ENCODE measurements at places on chromosomes 12 and 14.

DNA sequence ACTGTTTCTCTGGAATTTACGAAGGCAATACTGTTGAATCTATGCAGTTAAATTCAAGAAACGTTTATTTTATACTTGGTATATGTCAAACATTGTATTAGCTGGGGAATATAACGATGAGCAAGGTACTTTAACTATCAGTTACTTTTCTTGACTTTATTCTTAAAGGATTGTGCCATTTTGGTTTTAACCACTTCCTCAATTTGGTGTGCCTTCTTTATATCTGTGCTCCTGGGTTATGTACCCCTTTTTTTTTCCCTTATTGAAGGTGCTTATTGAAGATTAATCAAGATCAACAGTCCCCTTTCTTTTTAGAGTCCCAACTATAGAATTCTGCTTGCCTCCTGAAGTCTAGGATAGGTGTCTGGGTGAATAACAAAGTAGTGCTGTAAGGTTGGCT, 5.8 kb downstream of the RAB21 start:
- no peak for DNase-seq
- no peaks in the 10 kb centered on the region for H3K27me3 ChIP-seq
- H3K4me1 ChIP-seq: peaks cover 17% of the 10 kb centered on the region
- no peak overlapping the region for H3K27ac ChIP-seq

DNA sequence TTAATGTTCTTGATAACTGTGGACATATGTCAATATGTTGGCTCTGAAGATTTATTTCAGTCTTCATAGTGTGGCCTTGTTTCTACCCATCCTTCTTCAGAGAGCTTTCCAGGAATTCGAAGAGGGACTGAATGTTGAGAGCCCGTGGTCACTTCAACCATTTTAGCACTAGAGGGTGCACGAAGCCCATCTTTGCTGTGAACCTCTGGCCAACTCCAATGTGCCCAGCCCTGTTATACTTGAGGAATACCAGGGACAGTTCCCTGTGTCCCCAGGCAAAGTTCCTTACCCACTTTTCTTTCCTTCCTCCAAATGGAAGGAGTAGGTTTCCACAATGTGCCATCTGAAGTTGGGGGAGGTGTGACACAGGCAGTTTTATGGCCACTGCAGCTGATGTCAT, 603.5 kb downstream of the RPL10L start:
- peak; percentile 47 for DNase-seq
- H3K27me3 ChIP-seq: no peaks in the 10 kb centered on the region
- H3K27ac ChIP-seq: no peak overlapping the region
- H3K4me3 ChIP-seq: no peak overlapping the region

GRCh38 chr14:91324606-91325575, 80.4 kb upstream of the GPR68 start:
- H3K4me3 ChIP-seq: no peak overlapping the region
- no peak overlapping the region for H3K27ac ChIP-seq
- DNase-seq: no peak
- peaks cover under 1% of the 10 kb centered on the region for H3K27me3 ChIP-seq

- DNase-seq: no peak
- peak overlapping the region; percentile 71 for H3K27ac ChIP-seq
- peaks cover 20% of the 10 kb centered on the region for H3K4me1 ChIP-seq
- H3K36me3 ChIP-seq: peaks cover 17% of the 10 kb centered on the region
Observed at GRCh38 chr14:20327005-20327869, 5.8 kb downstream of the CCNB1IP1 start.

GRCh38 chr12:123973552-123974341, 732 bp downstream of the ZNF664 start:
- H3K27me3 ChIP-seq: no peaks in the 10 kb centered on the region
- peak overlapping the region; percentile 96 for H3K4me3 ChIP-seq
- DNase-seq: peak; percentile 36
- H3K36me3 ChIP-seq: peaks cover 10% of the 10 kb centered on the region

- H3K4me1 ChIP-seq: peaks cover 36% of the 10 kb centered on the region
- H3K27ac ChIP-seq: no peak overlapping the region
- no peaks in the 10 kb centered on the region for H3K27me3 ChIP-seq
- H3K36me3 ChIP-seq: no peaks in the 10 kb centered on the region
Observed at GRCh38 chr14:93299866-93300265, 33.0 kb downstream of the BTBD7 start.

- peaks cover 8% of the 10 kb centered on the region for H3K4me1 ChIP-seq
- no peaks in the 10 kb centered on the region for H3K27me3 ChIP-seq
- H3K4me3 ChIP-seq: no peak overlapping the region
- no peak for DNase-seq
Observed at GRCh38 chr14:61116369-61116768, 135.3 kb downstream of the SLC38A6 start.

DNA sequence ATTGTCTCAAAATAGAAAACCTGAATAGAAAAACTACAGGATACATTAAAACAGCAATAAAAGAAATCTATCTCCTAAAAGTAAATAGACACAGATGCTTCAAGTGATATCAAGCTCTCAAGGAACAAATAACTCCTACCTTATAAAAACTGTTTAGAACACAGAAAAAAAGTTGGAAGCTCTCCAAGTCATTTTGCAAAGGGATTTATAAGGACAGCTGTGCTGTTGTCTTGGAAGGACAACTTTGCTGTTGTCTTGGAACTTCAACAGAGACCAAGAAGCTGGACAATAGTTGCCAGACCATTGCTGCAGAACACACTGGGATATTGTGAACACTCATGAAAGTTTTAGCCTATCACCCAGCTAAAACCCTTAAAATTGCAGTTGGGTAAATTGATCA, 780.7 kb downstream of the FLRT2 start:
- no peak for DNase-seq
- no peaks in the 10 kb centered on the region for H3K27me3 ChIP-seq
- H3K27ac ChIP-seq: peak overlapping the region; percentile 61

- H3K27me3 ChIP-seq: no peaks in the 10 kb centered on the region
- DNase-seq: no peak
- H3K36me3 ChIP-seq: no peaks in the 10 kb centered on the region
- H3K4me1 ChIP-seq: peaks cover 20% of the 10 kb centered on the region
Observed at GRCh38 chr14:49992448-49992847, 99.6 kb downstream of the ARF6 start.

GRCh38 chr12:79983986-79984620, 49.2 kb upstream of the PPP1R12A start:
- peaks cover 1% of the 10 kb centered on the region for H3K27me3 ChIP-seq
- DNase-seq: no peak
- H3K4me3 ChIP-seq: no peak overlapping the region
- H3K4me1 ChIP-seq: peaks cover 6% of the 10 kb centered on the region

GRCh38 chr12:47190905-47191304, 111.1 kb upstream of the AMIGO2 start:
- peaks cover 10% of the 10 kb centered on the region for H3K4me1 ChIP-seq
- DNase-seq: no peak
- no peak overlapping the region for H3K27ac ChIP-seq

DNA sequence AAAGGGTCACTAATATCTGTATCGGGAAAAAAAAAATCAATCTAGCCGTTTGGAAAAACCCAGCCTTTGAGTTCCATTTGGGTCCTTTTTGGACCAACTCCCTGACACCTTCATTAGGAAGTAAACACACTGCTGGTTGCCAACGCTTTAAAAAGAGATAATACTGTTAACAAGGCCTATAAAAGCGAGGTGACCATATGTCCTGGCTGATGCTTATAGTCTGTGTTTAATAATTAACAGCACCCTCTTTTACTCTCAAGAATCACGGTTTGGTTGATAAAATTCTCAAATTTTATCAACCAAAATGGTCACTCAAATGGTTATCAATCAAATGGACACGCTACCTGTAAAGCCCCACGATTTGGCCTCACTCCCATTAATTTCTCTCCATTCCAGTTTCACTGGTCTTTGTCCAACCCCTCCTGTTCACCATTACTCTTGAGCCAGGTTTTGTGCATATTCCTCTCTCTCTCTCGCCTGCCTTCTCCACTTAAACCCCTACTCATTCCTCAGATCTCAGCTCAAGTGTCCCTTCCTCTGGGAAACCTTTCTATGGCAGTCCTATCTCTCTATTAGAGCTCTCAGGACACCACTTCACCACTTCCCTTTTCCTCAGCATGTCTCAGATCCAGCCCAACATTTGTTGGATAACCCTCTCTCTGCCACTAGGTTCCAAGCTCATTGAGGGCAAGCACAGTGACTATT, 9.5 kb downstream of the BTG1 start:
- H3K4me1 ChIP-seq: peaks cover 86% of the 10 kb centered on the region
- no peak overlapping the region for H3K4me3 ChIP-seq
- peak overlapping the region; percentile 2 for H3K27ac ChIP-seq
- no peaks in the 10 kb centered on the region for H3K27me3 ChIP-seq
- peaks cover 2% of the 10 kb centered on the region for H3K36me3 ChIP-seq

DNA sequence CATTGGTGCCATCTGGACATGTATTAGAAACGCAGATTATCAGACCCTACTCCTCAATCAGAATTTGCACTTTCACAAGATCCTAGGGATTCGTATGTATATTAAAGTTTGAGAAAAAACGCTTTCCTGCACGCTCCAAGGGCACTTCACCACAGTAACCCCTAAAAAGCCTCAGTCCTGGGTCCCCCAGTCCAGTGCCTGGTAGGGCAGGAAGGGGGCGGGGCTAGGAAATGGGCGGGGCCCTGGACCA, 369 bp downstream of the DEPDC4 start:
- peaks cover 22% of the 10 kb centered on the region for H3K4me1 ChIP-seq
- no peaks in the 10 kb centered on the region for H3K36me3 ChIP-seq
- peak overlapping the region; percentile 99 for H3K4me3 ChIP-seq
- peak; percentile 96 for DNase-seq

GRCh38 chr12:100688451-100688864, 106.1 kb upstream of the ANO4 start:
- H3K27ac ChIP-seq: no peak overlapping the region
- peaks cover 3% of the 10 kb centered on the region for H3K36me3 ChIP-seq
- no peak overlapping the region for H3K4me3 ChIP-seq

- no peak overlapping the region for H3K27ac ChIP-seq
- no peaks in the 10 kb centered on the region for H3K36me3 ChIP-seq
- H3K27me3 ChIP-seq: no peaks in the 10 kb centered on the region
- H3K4me1 ChIP-seq: peaks cover 2% of the 10 kb centered on the region
Observed at GRCh38 chr14:84963518-84963917, 566.4 kb upstream of the FLRT2 start.

GRCh38 chr12:95099270-95099790, 25.9 kb upstream of the NR2C1 start:
- H3K4me3 ChIP-seq: no peak overlapping the region
- peaks cover 11% of the 10 kb centered on the region for H3K4me1 ChIP-seq
- H3K27me3 ChIP-seq: no peaks in the 10 kb centered on the region
- H3K36me3 ChIP-seq: peaks cover 16% of the 10 kb centered on the region
- no peak overlapping the region for H3K27ac ChIP-seq
- DNase-seq: no peak

DNA sequence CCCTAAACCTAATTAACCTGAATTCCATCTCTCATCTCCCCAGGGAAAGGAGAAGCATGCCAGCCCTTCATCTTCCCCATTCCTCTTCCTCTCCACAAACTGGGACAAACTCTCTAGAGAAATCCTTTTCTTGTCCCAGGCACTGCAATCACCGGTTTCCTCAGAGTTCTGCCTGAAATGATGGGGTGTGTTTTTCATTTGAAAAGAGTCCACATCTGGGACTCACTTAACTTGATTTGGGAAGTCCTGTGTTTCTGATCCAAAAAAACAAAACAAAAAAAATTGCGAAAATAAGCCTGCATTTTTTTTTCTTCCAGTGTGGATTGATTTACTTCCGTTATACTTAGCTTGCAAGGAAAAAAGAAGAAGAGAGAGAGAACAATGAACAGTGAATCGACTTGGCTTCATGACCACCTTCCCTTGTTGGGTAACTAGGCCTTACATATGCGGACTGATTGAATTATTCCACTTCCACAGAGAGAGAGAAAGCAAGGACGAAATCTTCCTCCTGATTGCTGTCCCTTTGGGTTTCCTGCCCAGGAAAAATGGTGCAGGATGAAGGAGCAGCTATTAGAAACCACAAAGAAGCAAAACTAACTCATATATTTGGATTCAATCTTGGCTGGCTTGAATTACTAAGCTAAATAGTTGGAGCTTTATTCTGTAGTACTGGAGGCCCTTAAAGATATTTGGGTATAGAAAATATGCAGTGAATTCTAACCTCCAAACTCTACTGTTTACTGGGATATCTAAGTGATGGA, 506.2 kb upstream of the TBX3 start:
- no peaks in the 10 kb centered on the region for H3K36me3 ChIP-seq
- peaks cover 23% of the 10 kb centered on the region for H3K4me1 ChIP-seq
- no peak for DNase-seq
- no peak overlapping the region for H3K4me3 ChIP-seq

DNA sequence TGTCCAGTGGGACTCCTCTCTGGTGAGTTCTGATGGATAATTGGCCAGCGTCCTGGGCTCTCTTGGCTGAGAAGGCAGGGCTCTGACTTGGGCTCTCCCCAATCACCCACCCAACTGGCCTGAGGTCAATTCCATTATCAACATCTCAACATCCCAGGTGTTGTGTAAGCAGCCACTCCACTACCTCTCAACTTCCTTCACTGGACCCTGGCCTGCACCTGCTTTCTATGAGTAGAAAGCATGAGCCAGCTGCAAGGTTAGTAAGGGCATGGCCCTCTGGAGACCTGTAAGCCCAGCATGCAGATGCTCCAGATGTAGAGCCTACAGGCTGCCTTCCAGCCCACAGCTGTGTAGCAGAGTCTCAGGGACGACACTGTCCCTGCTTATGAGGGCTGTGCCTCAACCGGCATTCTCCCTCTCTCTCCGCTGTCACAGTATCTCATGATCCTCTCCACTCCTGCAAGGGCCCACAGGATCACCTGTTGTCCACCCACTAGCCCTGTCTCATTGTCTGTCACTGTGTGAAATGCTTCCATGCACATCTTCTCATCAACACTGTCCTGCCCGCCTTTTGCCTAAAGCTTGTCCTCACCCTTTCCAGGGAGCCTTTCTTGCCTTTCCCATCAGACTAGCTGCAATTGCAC, 5.4 kb upstream of the KRT81 start:
- no peaks in the 10 kb centered on the region for H3K36me3 ChIP-seq
- no peak overlapping the region for H3K4me3 ChIP-seq
- H3K4me1 ChIP-seq: no peaks in the 10 kb centered on the region
- peaks cover 60% of the 10 kb centered on the region for H3K27me3 ChIP-seq

DNA sequence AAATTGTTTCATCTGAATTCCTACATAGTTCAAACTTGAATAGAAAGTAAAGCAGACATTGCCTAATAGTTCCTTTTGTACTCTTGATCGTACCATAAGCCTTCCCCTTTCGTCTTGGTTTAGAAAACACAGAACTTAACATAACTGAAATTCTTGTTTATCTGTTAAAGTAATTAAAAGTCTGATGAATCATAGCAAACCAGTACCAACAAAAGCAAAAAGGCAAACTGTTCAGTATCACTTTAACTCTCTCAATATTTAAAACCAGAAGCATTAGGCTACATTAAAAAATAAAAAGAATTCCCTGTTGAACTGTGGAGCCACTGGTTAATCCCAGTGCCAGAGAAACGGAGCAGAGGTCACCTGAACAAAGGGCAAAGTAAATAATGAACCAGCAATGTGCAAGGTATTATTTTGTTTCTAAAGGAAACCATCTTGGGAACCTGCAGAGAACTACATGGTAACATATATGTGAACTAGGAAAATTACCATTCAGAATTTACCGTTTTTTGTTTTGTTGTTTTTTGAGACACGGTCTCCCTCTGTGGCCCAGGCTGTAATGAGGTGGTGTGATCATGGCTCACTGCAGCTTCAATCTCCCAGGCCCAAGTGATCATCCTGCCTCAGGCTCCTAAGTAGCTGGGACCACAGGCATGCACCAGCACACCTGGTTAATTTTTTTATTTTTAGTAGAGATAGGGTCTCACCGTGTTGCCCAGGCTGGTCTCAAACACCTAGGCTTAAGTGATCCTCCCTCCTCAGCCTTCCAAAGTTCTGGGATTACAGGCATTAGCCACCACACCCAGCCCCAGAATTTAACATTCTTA, 17.1 kb upstream of the HIGD1C start:
- peaks cover 27% of the 10 kb centered on the region for H3K36me3 ChIP-seq
- peak overlapping the region; percentile 95 for H3K27ac ChIP-seq
- no peaks in the 10 kb centered on the region for H3K27me3 ChIP-seq
- DNase-seq: no peak
- peaks cover 52% of the 10 kb centered on the region for H3K4me1 ChIP-seq
- H3K4me3 ChIP-seq: no peak overlapping the region
